ENCODE measurements at places on chromosomes 2 and 18.

DNA sequence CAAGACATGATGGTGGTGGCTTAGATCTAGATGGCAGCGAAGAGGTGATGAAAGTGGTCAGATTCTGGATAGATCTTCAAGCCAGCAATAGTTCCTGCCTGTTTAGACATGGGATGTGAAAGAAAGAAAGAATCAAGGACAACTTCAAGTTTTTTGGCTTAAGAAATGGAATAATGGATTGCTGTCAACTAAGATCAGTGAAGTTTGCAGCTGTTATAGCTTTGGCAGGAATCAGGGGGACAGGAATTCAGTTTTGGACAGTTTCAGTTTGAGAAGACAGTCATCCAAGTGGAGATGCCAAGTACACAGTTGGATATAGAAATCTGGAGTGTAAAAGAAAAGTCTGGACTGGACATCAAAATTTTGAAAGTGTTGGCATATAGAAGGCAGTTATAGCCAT, 283.7 kb upstream of the PKDCC start:
- DNase-seq = no peak

GRCh38 chr2:138359532-138359931, 142.0 kb upstream of the SPOPL start:
- DNase-seq = no peak

DNA sequence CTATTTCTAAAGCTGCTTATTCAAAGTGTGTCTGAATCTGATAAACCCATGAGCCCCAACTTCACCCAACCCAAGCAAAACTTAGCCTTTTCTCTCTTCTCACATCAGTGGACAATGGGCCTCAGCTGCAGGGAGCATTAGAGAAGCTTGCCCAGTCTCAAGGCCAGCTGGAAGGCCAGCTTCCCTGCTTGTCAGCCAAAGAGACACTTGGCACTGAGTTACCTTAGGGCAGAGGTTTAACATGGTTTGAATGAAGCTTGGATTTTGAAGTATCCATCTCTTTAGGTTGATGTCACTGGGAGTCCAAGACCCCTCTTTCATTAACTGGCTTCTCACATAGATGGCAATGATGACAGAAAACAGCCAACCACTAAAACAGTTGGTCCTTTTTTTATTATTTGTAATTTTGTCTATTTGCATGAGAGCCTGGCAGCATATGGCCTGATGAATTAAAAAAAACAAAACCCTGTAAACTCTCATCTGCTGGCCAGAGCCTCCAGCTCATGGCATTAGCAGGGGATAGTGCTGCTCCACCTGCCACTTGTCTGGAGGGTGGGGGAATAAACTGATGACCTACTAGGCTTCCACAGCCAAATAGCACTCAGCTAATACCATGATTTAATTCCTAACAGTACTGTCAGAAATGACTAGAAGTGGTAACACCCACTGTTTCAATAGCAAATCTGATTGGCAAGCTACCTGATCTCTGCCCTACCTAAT, 137.0 kb downstream of the UBE2E3 start:
- DNase-seq = peak; percentile 16

- DNase-seq = no peak
Measured at GRCh38 chr2:23347471-23348092, 37.4 kb upstream of the KLHL29 start.

GRCh38 chr2:165203689-165204559, at the start of gene SCN3A:
TSS of gene SCN3A (minus strand) at chr2:165204050. CDS start at chr2:165176394, 27,656 bp downstream.
- DNase-seq = peak; percentile 81

DNA sequence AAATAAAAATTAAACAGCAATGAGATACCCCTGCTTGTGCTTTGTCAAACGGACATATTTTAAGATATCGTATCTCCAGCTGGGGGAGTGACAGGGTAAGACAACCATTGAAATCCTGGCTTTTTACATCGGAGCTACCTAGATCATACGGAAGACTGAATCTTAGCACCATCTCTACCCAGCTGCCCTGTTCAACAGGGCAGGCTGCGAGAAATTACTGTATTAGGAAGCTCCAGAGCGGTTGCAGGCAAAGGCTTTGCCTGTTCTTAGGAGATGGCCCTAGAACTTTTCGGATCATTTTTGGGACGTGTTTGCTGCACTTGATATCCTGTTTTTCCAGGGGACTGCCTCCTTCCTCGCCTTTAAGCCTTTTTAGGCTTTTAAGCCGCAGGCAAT, 2.0 kb upstream of the PRKCE start:
- DNase-seq = no peak

- no peak for DNase-seq
Measured at GRCh38 chr2:82796132-82796531, 1662.9 kb downstream of the SUCLG1 start.

All from NCI-H1694 (cell line).